Neural crest cell (in vitro differentiated cells): ENCODE measurements at places on chromosomes 6 and 20.

DNA sequence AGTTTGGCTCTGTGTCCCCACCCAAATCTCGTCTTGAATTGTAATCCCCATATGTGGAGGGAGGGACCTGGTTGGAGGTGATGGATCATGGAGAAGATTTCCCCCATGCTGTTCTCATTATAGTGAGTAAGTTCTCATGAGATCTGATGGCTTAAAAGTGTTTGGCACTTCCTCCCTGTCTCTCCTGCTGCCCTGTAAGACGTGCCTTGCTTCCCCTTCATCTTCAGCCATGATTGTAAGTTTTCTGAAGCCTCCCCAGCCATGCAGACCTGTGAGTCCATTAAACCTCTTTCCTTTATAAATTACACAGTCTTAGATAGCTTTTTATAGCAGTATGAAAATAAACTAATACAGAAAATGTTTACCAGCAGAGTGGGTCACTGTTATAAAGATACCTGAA, 577.6 kb downstream of the UTRN start:
- DNase-seq = no peak

GRCh38 chr6:85390105-85390728, 59.7 kb upstream of the NT5E start:
- DNase-seq = no peak

DNA sequence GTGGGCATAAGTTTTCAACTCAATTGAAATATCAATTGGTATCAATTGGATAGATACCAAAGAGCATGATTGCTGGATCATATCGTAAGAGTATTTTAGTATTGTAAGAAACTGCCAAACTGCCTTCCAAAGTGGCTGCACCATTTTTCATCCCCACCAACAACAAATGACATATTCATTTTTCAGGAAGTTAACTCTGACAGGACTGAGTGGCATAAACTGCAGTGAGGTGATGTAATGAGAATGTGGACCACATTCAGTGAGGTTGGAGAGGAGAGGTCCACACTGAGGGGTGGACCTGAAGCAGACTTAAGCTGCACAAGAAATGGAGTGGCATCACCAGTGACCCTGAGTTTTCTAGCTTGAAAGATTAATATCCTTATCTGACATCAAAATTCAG, 11.6 kb upstream of the CALHM6 start:
- DNase-seq = no peak

DNA sequence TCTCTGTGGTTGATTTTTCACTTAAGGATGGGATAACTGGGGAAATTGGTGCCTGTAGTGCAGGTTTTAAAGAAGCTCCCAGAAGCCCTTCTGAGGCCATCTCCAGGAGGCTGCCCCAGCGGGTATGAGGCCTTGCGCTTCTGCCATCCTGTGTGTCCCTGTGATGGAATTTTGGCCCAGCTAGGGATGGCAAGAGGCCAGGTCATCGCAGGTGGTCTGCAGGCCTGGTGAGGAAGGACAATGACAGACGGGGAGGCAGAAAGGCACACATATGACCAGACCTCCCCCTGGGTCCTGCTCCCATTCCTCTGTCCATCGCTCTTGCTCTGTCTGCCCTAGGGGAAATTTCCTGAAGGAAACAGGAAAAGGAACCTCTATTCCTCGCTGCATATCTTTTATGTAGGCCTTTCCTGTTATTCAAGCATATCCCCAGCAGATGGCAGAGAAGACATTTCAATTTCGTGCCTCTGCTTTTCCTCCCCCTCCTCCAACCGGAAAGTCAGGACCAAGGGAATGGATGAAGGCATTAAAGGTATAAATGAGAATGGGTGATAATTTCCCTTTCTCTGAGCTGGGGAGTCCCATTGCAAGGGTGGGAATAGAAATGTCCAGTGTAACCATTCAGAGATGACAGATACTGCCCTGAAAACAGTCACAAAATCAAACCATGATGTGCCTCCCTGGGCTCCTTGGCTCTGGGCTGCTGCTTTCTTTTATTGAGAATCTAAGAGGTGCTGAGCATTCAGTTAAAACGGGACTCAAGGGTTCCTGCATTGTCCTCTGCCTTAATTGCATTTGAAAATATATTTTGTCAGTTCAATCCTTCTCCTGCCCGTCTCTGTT, 17.6 kb upstream of the HLA-F start:
- no peak for DNase-seq
